ENCODE measurements at places on chromosomes 16 and 17.
A peak's percentile ranks its signal among the peaks of the same experiment; 100 is the strongest.

DNA sequence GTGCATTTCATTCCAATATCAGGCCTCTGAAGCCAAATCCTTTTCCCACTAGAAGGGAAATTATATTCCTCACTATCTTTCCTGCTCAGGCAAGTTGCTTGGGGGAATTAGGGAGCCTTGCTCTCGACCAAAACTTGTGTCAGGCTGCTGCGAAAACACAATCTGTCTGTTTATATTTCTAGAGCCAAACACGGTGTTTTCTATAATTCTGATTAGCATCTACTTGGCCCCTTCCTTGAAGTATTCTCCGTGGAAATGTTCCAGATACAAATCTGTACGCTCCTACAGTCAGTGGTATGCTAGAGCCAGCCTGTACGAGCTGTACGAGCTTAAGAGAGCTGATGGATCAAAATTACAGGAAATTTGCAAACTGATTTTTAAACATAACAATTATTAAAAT, 299.3 kb upstream of the SALL1 start:
- no peak for DNase-seq

DNA sequence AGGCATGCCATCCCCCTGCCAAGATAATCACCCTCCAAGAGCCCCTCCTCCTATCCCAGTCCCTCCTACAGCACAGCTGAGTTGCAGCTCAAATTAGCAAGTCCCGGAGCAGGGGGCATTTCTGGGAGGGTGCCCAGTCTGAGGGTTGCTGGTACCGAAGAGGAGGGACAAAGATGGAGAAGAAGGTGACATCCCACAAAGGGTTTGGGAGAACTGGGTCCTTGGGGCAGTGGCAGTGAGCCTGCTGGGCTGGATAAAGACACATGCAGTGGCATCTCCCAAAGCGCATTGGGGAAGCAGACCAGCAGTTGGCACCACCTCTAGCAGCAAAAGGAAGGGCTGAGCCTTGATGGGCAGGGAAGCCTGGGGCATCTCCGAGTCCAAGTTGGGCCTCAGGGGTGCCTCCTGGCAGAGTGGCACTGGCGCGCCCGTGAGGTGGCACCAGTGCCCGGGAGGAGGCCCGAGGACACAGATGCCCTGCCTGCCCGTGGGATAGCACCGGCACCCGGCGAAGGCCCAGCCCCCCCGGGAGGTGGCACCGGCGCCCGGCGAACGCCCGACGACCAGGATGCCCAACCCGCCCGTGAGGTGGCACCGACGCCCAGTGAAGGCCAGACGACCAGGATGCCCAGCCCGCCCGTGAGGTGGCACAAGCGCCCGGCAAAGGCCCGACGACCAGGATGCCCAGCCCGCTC, 622 bp downstream of the TOM1L2 start:
- no peak for DNase-seq

DNA sequence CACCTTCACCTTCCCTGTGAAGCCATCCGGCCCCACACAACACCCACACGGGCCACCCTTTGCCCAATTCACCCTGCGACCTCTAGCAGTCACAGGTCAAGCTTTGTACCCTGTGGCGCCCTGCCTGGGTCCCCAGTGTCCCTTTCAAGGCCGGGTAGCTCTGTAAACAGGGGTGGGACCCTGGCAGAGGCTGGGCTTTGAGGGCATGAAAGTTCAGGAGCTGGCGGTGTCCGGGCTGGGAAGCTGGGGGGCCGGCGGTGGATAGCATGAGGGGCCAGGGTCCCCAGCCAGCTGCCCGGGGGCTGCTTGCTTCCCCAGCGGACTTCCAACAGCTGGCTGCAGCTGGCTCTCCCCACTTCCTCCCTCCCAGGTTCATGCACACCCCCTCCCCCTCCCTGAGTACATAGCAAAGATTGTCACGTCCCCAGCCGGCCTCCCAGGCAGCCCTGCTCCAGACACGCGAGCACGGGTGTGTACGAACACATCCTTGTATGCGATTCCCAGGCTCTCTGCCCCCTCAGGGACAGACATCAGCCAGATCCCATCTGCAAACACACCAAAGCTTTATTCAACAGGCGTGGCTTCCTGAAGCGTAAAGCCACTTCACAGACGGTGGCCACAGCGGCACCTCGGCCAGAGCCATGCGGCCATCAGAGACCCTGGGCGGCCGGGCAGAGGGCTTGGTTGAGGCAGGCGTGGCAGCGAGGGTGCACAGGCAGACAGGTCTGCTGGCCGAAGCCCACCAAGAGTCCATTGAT, 8.2 kb downstream of the NTHL1 start:
- no peak for DNase-seq

DNA sequence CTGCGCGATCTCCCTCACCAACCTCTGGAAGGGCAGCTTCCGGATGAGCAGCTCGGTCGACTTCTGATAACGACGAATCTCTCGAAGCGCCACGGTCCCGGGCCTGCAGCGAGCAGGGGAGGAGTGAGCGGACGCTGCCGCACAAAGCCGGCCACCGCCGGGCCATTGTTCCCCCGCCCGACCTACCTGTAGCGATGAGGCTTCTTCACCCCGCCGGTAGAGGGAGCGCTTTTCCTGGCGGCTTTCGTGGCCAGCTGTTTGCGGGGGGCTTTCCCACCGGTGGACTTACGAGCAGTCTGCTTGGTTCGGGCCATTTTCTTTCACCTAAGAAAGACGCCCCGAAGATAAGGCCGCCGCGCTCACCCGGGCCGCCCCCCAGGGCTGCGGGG, 5.8 kb upstream of the UNK start:
- peak; percentile 79 for DNase-seq

DNA sequence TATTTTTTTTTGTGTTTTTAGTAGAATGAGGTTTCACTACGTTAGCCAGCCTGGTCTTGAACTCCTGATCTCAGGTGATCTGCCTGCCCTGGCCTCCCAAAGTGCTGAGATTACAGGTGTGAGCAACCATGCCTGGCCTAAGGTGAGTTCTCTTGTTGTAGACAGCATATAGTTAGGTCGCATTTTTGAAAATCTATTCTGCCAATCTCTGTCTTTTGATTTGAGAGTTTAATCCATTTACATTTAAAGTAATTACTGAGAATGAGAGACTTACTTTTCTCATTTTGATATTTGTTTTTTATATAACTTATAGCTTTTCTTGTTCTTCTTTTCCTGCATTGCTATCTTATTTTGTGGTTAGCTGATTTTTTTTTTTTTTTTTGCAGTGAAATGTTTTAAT, 6.3 kb upstream of the PRKCB start:
- DNase-seq = no peak

- no peak for DNase-seq
Observed at GRCh38 chr16:88532434-88533241, 37.6 kb upstream of the ZC3H18 start.

- no peak for DNase-seq
Observed at GRCh38 chr17:45883063-45883462, 11.3 kb upstream of the MAPT start.

DNA sequence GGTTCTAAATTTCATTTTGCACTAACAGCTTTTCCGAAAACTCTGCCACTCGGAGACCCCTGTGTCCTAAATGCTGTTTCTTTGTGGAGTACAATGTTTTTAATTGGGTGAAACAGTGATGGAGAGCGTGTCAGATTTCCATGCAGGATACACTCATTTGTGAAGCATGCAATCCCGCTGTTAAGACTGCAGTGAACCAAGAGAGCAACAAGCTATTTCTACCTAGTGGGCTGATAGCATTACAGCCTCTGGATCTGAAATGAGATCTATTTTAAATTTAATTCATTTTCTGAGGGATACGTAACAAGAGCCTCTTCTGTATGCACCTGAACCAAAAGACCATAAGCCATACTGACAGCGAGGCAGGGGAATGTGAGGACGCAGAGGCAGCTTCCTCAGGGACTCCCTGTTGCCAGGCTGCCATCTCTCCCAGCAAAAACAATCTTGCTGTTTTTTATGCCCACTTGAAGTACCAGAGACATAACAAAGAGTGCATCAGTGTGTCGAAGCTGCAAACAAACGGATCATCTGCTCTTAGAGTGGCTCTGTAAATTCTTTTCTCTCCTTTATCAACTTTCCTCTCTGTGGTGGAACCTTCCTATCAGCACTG, 199.9 kb upstream of the COX10 start:
- no peak for DNase-seq

DNA sequence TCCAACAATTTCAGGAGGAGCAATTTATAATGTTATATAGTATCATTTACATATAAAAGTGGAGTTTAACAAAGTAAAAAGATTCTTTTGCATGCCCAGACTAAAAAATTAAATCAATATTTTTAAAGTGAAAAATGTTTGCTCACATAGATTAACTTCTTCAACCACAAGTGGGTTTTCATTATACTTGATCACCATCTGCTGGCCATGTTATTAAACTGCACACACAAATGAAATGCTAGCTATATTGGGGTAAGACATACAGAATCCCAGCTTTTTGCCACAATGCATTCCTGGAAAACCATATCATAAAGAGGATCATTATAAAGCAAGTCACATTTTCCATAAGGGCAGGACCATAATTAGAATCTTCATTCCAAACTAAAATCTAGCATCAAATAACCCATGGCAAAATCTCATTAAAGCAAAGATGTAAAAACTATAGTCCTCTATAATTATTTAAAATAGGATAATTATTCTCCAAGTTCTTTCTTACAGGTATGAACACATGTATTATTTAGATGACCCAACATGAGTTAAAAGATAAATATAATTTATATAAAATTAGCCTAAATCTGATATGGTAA, 26.3 kb downstream of the CEP112 start:
- peak; percentile 64 for DNase-seq

GRCh38 chr16:56478281-56479049, 27.1 kb downstream of the OGFOD1 start:
- DNase-seq = no peak

DNA sequence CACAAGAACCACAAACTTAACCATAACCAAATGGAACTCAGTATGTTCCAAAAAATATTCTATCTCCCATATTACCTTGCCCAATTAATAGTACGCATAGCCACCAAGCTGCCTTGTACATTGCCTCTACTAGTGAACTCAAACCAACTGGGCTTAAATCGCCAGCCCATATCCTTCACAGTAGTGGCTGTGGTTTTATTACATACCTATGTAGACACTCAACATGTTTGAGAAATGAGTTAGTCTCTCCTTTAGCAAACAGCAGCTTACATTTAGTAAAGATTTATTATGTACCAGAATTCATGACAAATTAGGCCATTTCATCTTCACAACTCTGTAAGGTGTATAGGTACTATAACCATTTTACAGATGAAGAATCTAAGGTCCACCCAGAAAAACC, 41.4 kb downstream of the GRB2 start:
- no peak for DNase-seq

- no peak for DNase-seq
Observed at GRCh38 chr17:40734018-40734417, 21.1 kb downstream of the KRT25 start.

GRCh38 chr17:73286863-73287296, 24.9 kb downstream of the CDC42EP4 start:
- DNase-seq = no peak

DNA sequence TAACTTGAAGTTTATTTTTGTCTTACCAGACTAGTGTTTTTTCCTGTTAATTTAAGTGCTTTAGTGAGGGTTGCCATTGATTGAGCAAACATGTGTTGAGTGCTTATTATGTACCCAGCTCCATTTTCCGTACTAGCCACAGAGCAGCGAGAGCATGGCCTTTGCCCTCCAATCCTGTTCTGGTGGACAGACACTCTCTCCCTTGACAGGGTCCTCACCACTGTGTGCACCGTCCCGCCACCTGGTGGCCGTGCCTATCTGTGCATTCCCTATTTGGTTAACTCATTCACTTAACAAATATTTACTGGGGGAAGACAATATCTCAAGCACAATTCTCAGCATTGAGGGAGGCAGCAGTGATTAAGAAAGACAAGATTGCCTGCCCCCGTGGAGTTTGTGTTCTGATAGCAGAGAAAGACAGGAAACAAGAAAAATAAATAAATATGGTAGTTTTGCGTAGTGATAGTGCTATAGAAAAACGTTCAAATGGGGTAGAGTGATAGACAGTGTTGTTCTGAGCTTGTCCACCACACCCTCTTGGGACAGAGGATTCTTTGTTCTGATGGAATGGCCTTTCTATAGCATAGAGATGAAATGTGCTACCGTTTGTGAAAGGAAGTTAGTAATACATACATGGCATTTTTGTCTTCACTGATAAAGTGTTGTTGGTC, 13.0 kb downstream of the CDH13 start:
- DNase-seq = peak; percentile 78

DNA sequence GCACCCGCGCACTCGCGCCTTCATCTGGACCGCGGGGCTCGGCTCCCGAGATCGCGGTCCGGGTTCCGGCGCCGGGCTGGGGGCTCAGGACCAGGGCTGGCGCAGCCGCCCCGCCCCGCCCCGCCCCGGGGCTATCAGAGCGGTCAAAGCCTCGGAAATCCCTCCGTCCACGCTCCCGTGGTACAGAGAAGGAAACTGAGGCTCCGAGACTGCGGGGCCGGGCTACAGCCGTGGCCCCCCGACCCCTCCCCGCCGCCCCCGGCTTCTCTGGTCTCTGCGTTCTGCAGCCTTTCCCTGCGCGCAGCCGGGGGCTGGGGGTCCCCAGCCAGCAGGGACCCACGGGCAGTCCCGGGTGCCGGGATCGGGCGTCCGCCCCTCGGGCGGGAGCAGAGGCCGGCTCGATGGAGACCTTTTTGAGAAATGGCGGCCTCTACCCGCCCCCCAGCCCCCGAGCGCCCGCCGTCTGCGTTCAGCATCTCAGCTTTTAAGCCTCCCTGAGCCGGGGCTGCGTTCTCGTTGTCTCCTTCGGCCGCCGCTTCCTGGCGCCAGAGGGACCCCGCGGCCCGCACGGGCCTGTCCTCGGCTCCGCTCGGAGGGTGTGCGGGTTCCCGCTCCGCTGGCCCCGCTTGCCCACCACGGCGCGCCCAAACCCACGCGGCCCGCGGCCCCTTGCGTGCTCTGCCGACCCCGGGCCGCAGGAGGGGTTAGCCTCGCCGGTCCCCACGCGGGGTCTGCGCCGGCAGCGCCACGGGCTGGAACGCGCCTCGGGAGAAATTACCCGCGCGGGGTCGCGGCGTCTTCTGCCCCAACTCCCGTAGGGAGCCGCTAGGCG, 1.5 kb upstream of the NPTX1 start:
- peak; percentile 82 for DNase-seq

GRCh38 chr17:48374650-48375230, 55.3 kb downstream of the SKAP1 start:
- DNase-seq = peak; percentile 85

- no peak for DNase-seq
Observed at GRCh38 chr17:82385559-82386254, 14.1 kb downstream of the UTS2R start.

DNA sequence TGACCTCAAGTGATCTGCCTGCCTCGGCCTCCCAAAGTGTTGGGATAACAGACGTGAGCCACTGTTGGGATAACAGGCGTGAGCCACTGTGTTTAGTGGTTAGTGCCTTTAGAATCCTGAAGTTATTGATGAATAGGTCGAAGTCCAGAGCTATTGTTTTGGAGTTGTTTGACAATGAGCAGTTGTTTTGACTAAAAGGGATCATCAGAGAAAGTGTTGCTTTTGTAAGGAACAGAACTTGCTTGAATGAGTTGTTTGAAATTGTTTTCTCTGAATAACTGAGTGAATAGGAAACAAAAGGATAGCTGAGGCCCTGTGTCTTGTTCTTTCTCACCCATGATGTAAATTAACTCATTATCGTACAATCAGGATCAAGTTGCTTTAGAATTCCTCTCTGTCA, 46.6 kb downstream of the PRPSAP2 start:
- DNase-seq = no peak
